Amniotic stem cell (primary cell): ENCODE measurements at places on chromosomes 12 and 14.

DNA sequence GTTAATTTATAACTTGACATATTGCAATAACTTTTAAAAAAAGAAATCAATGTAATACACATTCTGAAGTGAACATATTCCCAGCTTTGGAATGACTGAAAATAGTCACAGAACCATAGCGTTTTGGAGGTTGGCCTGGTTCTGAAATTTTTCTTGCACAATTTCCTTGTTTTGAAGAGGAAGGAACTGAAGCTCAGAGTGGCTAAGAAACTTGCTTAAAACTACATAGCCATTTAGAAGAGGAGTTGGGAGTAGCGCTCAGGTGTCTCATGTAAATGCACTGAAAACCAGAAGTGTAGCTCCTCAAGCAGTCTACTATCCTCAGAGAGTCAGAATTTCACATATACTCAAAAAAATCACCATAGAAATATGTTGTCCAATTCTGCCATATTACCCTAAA is 41.2 kb downstream of the SLC38A1 start:
- no peak for DNase-seq

GRCh38 chr14:22552001-22552826 is 36.8 kb downstream of the DAD1 start:
- DNase-seq, result no peak

DNA sequence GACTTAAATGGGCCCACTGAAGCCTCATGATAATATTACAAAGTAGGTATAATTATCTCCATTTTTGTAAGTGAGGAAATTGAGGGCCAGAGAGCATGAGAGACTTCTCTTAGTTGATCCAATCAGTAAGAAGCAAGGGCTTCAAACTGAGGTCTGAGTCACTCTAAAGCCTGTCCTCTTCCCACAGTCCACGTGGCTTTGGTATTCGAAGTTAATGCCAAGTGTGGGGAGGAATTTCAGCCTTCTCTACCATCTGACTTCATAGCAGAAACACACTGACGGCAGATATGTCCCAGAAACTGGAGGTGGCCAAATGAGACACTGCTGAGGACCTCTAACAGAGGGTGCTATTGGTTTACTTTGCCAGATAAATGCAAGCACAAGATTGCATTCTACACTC is 114.4 kb upstream of the OVCH1 start:
- DNase-seq, result peak; percentile 29

GRCh38 chr12:27012982-27013255 is 1.3 kb downstream of the TM7SF3 start:
- no peak for DNase-seq

GRCh38 chr14:92573761-92574498 is 60.3 kb downstream of the RIN3 start:
- DNase-seq, result no peak

DNA sequence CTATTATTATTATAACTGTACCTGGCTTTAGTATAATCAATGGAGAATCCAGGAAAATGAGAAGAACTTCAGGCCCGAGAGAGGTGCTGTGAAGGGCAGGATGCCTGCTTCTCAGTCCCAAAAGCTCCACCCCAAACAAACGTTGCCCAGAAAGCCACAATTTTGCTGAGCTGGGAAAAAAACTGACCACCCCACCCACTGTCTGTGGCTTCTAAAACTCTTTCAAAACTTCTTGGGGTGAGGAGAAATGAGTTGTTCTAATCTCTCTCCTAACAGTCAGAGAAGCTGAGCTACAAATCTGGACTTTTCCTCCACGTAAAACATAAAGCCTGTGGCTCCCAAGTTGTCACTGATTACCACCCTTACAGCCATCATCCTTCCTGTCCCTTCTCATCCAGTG is 13.4 kb downstream of the VDR start:
- no peak for DNase-seq

- DNase-seq, result no peak
These were observed 138.0 kb downstream of the ANO2 start for GRCh38 chr12:5807090-5807414.

DNA sequence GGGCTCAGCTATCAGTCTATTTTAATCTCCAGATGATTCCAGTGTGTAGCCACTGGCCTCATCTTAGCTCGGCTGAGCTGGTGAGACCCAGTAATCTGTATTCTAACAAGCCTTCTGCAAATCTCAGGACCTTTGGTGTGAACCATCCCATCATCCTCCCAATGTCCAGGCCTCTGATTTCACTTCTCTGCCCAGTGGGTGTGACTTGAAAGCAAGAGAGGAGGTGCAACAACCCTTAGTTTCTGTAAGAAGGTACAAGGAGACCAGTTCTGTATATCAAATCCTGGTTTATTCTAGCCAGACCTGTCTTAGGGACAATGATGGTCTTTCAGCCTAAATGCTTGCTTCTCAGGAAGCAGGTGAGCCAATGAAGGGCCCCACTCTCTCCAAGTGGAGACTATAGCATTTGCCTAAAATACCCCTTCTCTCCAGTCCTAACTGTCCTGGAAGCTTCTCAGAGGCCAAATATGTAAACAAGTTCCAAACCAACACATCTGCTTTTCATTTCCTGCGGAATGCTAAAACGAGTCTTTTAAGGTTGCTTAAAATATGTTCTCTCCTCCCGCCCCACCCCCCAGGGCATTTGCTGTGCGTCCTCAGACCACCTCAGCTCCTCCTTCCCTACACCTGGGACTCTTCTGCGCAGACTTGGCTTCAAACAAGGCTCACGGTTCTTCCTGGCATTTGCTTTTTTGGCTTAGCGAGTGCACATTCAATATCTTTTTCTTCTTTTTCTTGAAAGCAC is 78.4 kb upstream of the FUT8 start:
- no peak for DNase-seq

GRCh38 chr12:46217541-46218321 is 51.1 kb downstream of the SLC38A1 start:
- no peak for DNase-seq

DNA sequence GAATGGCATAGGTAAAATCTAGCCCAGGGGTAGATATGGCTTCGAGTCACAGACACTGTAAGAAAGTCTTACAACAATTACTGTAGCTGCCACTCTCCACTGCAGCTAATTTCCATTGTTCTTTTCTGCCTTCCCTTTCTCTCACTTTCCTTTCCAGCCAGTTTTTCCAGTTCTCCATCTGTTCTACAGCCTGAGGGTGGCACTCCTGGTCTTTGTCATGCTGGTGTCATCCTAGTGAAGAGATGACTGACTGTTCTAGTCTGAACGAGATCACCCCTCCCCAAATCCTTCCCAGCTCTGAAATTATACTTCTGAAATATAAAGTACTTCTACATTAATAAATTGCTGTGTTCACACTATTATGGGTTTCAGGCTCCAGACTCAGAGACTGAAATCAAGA is 74.2 kb upstream of the CSRP2 start:
- DNase-seq, result no peak

GRCh38 chr14:100914597-100915021 is 11.1 kb upstream of the RTL1 start:
- DNase-seq, result no peak

- DNase-seq, result no peak
These were observed 249.1 kb downstream of the DPY19L2 start for GRCh38 chr12:63419154-63419553.

DNA sequence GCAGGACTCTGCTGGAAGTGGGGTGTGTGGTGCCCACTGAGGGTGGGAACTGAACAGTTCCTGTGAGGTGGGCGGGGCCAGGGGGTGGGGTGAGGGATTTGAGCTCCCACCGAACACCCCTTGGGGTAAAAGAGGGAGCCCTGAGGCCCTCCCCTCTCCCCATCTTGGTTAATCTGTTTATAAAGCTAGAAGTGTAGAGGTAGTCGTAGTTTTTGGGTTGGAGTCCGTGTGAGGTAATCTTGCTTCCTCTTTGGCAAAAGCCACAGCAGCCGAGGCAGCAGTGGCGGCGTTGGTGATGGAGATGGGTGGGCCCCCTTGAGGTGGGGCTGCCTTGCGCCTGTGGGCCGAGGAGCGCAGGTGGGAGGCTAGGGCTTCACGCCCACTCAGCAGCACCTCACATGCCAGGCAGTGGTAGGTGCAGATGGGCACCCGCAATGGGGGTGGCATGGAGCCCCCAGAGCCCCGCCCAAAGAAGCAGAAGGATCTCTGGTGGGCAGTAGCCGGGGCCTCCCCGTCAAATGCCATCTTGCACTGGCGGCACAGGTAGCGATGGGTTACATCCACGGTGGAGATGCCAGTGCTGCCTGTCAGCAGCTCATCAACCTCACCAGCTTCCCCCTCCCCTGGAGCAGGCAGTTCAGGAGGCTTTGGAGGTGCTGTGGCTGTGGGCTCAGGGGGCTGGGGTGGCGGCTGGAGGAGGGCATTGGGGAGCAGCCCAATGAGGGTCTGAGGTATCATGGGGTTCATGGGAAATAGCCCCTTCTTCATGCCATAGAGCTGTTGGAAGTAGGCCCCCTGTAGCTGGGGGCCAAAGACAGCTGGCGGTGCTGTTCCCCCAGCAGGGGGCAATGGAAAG is 29.6 kb downstream of the ZFHX2 start:
- no peak for DNase-seq

GRCh38 chr14:76941946-76942805 is 86.3 kb downstream of the IRF2BPL start:
- DNase-seq, result no peak

DNA sequence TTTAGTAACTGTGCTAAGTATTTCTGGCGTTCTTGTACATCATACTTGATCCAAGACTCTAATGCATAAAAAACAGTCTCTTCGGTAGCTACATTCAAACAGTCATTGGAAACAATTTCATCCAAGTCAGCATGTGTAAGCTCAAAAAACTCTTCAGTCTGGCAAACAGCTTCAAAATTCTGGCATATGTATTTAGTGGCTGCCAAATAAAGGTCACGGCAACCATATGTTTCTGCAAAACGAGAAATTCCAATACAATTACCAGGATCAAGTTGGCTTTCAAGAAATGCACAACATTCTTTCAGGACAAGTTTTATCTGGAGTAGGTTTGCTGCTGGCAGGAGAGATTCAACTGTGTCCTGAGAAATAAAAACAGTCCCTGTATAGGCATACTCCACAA is 16.5 kb downstream of the KLHL28 start:
- peak; percentile 83 for DNase-seq

GRCh38 chr12:92739113-92739512 is 36.3 kb downstream of the PLEKHG7 start:
- DNase-seq, result no peak
